ENCODE measurements at places on chromosomes 2 and 18. TPM values are rescaled to one million over a fixed set of nuclear protein-coding genes. Genes with fewer than 3 reads are reported as not detected.

Gene POTEC
- 0.06 TPM for polyA plus RNA-seq

Gene PDE1A
- 16.1 TPM for polyA plus RNA-seq

GRCh38 chr2:200794143-200794542 lies 17.6 kb upstream of the BZW1 start:
- no peaks in the 10 kb centered on the region for H3K36me3 ChIP-seq
- no peak for DNase-seq
- peaks cover 12% of the 10 kb centered on the region for H3K4me1 ChIP-seq

Gene FEV
- 11.9 TPM for polyA plus RNA-seq

DNA sequence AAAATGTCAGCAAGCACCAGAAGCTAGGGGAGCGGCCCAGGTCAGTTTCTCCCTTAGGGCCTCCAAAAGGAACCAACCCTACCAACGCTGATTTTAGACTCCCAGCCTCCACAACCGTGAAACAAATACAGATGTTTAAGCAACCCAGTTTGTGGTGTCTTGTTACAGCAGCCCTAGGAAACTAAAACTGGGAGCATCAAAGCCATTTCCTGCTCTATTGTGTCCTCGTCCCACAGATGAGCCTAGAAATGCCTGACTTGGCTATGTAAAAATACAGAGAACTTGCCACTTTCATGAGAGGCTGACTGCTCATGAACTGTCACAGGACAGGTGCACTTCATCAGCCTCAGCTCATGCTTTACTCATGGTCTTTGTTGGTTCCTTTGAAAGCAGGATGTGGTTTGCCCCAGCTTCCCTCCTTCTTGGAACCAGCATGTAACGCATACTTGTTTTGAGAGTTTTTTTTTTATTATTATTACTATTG lies 97.6 kb upstream of the SLC39A10 start:
- H3K4me1 ChIP-seq, result no peaks in the 10 kb centered on the region
- DNase-seq, result peak; percentile 29
- no peaks in the 10 kb centered on the region for H3K36me3 ChIP-seq
- H3K27ac ChIP-seq, result no peak overlapping the region
- H3K4me3 ChIP-seq, result no peak overlapping the region

- peak overlapping the region; percentile 63 for H3K4me3 ChIP-seq
- peak overlapping the region; percentile 88 for H3K27ac ChIP-seq
- peaks cover 45% of the 10 kb centered on the region for H3K4me1 ChIP-seq
Observed at GRCh38 chr2:162072976-162073887, 783 bp downstream of the DPP4 start.
